ENCODE measurements at places on chromosomes 6 and 20.

DNA sequence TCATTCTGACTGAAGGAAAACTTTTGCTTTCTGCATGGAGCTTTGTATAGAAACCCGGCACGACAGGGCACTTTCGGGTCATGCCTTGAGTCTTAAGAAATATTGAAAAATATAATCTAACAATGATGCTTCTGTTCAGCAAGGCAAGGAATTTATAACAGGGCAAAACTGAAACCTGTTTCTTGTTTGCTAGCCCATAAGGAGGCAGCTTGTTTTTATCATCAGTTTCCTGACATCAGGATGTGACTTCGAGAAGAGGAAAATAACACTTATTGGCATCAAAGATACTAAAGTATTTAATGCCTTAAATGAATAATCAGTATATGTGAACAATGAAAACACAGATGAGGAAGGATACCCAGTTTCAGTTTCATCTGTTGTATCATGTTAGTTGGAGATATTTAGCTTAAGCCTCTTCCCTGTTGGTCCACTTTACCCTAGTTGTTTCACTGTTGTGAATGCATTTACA lies 146.5 kb downstream of the CDKAL1 start:
- no peak for DNase-seq

DNA sequence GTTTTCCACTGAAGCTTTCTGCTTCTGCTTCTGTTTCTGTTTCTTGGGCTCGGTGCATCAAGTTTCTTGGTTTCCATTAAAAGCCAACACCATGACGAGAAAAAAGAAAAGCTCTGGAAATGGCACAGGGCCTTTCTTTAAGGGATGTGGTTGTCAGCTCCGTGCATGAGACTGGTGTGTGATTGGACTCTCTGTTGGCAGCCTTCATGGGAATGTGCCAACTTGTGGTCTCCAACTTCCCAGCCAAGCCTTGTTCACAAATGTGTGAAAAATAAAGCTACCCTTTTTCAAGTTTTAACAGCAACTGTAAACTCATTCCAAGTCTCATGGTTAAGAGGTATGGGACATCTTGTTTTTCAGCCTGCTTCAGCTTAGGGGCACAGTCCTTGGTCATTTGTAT lies 68.7 kb upstream of the CST7 start:
- no peak for DNase-seq

- DNase-seq: no peak
Measured at GRCh38 chr6:23601811-23602345, 524.1 kb upstream of the NRSN1 start.

DNA sequence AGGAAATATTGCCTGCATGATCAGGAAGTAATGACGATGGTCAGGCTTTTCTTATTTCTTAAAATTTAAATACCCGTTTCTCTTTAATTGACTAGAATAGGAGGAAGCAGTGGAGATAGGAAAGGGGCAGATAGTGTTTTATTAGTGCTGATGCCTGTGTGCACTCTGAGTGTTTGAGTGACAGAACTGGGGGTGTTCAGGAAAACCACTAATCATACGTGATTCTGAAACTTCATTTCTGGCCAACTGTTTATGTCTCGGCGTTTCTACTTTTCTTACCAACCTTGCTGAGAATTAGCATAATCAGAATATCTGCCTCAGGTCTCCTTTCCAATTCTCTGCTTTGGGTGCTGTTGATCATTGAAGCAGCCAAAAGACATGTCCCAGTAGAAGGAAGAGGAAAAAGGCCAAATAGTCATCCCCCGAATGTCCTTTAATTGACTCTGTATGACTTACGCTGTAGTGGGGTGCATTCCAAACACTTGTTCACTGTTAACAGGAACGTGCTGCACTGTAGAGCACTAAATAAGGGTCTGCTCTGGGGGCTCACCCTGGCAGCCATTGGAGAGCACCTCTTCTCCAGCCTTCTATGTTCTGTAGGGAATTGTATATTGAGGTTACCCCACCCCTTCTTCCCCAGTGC lies 152.9 kb downstream of the JARID2 start:
- DNase-seq: no peak

DNA sequence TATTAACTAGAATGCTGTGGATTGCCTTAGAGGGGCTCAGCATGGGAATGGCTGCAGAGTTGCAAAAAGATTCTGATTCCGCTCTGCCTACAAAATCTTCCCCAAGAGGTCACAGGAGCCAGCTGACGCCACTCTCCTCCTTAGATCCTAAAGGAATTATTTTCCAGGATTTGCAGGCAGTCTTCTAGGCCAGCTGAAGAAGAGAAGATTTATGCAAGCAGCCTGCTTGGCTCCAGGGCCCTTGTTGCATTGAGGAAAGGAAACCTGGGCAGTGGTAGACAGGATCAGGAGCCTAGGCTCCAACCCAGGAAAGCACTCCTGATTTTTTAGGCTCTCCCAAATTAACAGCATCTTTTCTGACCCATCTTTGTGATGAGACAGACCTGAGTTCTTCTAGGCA lies 245.8 kb downstream of the PKHD1 start:
- DNase-seq: no peak

GRCh38 chr6:113668641-113669408 lies 188.3 kb upstream of the MARCKS start:
- DNase-seq: no peak

DNA sequence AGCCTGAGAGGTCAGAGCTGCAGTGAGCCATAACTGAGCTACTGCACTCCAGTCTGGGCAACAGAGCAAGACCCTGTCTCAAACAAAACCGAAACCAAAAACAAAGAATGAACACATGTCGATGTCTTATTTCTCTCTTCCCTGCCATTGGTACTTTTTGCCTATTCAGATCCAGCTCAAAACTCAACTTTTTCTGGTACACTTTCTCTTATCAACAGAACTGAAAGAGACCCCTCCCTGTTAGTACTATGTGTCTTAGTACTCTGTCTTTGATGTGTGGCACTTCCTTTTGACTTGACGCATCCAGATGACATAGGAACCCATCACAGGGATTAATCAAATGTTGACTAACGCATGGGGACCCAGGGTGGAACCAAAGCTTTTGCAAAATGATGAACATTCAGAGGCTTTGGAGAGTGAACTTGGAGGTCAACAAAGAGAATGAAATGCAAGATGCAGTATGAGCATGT lies 44.8 kb downstream of the AKAP12 start:
- DNase-seq: no peak

DNA sequence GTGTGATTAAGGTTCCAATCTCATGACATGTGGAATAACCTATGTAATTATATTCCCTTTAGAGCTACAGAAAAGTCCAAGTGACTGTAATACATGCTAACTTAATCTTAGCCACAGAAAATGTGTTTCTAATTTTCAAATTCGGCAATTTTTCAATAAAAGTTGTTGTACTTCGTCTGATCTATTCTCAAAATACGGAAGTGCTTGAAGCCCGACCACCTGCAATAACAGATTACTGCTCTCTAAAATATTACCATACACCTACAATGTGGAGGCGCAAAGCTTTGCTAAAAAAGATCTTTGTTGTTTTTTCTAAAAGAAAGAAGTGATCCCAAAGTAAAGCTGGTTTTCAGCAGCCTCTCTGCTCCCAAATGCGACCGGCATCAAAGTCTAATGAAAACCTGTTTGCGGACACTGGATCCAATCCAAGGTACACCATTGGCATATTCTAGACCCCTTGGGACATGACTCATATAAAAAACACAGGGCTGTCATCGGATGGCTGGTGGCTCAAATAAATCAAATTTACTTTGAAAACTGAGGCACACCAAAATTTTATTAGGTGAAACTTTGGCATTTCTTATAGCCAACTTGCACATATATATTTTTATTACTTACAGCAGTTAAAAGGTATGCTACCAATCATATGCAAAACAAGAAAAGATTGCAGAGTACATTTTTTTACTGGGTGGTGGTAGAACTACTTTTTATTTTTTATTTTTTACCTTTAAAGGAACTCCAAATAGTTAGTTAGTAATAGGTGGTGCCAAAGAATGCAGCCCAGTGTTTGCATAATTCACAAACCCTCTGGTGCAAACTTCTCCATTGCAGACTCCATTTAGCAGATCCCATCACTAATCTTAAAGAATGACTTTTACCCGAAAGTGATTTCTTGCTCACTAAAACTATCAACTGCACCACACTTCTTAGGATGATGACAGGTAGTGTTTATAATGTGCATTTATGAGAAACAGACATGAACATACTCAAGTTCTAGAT lies 118.7 kb upstream of the TBX18 start:
- peak; percentile 69 for DNase-seq

- DNase-seq: no peak
Measured at GRCh38 chr6:38498805-38499445, 140.8 kb downstream of the BTBD9 start.

DNA sequence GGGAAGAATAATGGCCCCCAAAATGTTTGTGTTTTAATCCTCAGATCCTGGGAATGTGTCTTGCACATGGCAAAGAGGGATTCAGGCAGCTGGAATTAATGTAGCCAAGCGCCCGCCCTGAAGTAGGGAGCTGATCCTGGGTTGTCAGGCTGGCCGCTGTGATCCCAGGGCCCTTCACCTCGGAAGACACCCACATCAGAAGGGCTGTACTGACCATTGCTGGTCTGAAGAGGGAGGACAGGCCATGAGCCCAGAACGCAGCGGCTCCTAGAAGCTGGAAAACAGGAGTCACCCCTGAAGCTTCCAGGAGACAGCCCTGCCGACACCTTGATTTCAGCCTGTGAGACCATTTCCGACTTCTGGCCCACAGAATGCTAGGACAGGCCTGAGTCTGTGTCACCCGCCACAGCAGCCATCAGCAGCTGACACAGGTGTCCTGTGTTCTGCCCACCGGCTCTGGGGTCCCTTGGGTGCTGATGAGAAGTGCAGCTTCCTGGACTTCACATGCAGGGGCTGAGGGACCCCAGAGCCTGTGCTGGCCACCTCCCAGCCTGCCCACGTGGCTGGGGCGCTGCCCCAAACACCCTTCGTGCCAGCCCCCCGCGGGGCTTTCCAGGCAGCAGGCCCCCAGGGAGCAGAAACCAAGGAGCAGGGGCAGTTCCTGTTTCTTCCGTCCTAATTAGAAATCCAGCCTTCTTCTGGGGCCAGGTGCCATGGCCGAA lies 86.3 kb downstream of the ERMARD start:
- DNase-seq: no peak

DNA sequence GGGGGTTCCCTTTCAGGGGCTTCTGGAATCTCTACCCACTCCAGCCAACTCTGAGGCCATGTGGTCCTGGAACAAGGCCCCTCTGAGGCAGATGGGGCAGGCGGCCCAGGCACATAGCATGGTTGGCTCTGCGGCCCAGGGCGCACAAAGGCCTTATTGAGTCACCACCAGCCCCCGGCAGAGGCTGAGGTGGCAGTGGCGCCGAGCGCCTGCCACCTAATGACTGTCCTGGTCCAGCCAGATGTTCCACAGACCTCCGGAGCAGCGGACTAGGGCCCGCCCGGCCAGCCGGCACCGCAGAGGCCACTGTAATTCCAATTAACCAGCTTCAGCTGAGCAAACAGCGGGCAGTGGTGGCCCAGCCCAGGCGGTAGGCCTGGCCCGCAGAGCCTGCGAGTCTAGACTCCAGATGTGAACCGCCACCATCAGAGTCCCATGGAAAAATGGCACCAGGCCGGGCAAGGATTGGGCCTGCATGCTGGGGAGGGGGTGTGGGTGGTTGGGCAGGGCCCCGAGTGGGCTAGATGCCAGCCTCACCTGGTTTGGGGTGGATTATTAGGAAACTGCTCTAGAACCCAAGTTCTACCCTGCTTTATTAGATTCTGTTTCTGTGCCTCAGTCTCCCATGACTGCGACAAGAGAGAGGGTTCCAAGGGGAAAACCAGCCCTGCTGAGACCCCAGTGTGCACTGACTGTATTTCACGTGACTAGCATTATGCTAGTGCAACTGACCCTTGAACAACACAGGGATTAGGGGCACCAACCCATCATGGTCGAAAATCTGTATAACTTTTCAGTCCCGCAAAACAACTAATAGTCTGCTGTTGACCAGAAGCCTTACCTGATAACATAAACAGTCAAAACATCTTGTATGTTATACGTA lies 34.1 kb upstream of the ID1 start:
- peak; percentile 71 for DNase-seq

DNA sequence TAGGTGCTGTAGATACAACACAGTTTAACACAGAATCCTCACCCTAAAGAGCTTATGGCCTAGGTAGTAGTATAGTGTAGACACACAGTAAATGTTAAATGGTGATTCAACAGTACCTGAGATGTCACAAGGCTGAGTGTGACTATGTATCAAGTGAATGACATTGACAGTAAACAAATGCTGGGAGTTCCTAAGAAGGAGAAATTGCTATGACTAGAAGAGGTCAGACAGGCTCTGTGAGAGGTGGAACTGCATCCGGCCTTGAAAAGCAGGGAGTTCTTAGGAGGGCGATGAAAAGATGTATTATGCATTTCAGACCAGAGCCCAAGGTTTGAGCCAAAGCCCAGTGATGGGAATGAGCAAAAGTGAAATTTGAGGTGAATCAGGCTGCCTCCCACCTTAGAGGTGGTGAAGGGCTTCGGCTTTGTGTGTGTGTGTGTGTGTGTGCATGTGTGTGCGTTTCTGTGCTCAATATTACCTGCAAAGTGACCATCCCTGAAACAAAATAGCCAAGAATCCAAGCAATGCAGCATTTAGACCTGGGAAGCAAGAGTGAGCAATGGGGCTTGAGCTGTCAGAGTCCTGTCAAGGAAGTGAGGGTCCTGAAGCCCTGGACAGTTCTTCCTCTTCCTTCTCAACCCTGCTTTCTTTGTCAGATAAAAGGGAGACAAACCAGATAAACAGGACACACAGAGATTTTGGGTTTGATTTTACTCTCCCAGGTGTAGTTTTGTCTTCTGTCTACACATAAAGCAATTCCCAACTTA lies 32.3 kb upstream of the CITED2 start:
- DNase-seq: no peak

DNA sequence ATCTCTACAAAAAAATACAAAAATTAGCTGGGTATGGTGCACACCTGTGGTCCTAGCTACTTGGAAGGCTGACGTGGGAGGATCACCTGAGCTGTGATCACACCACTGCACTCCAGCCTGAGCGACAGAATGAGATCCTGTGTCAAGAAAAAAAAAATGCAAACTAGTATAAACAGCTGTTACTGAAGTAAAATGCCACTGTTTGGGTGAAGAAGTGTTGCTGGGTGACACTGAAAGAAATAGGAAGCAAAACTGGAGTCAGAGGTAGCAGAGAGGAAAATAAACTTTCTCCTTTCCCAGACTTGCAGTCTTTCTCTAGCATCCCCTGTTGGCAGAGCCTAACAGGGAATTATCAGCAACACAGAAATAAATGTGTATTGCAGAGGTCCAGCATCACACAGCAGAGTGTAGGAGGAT lies 241.2 kb upstream of the PREP start:
- no peak for DNase-seq
